Placental epithelial cell (primary cell): ENCODE measurements at places on chromosomes 16 and 17. TPM values are rescaled to one million over a fixed set of nuclear protein-coding genes. Genes with fewer than 3 reads are reported as not detected.

Gene TSPAN10
- 2.0 and 3.9 TPM in 2 replicates for total RNA-seq

Gene ORC6
- total RNA-seq, result 2.7 and 5.1 TPM in 2 replicates

Gene CA5A
- total RNA-seq, result not detected in 2 replicates

Gene PRAC2
- total RNA-seq, result not detected in 2 replicates

Gene C16orf46
- 2.4 and 3.1 TPM in 2 replicates for total RNA-seq

Gene ARHGAP44
- total RNA-seq, result 1.6 and 2.4 TPM in 2 replicates

Gene MYADML2
- not detected in 2 replicates for total RNA-seq

Gene RANGRF
- total RNA-seq, result 8.6 and 14.9 TPM in 2 replicates

Gene ZFHX3
- total RNA-seq, result 36.7 and 45.1 TPM in 2 replicates

Gene SLC13A2
- total RNA-seq, result not detected in 2 replicates
